ENCODE measurements at places on chromosomes 12 and 14.

GRCh38 chr12:29103539-29103974 is 45.5 kb upstream of the FAR2 start:
- DNase-seq, result no peak

- DNase-seq, result no peak
These were observed 26.4 kb downstream of the DEGS2 start for GRCh38 chr14:100132903-100133510.

DNA sequence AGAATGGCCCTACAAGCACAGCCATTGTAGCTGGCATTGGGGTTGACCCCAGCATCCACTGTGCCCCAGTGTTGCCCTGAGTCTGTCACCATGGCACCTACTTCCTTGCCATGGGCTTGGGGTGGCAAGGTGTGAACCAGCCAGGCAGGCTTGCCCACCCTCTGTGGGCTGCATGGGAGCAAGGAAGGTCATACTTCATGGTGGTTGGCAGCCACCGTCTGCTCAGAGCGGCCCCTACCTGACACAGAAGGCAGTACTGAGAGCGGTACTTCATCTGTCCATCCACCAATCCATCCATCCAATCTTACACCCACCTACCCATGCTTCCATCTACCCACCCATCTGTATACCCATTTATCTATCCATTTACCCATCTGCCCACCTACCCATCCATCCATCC is 160.1 kb downstream of the KIF26A start:
- no peak for DNase-seq

GRCh38 chr12:52182898-52183543 is 8.8 kb downstream of the KRT80 start:
- no peak for DNase-seq

DNA sequence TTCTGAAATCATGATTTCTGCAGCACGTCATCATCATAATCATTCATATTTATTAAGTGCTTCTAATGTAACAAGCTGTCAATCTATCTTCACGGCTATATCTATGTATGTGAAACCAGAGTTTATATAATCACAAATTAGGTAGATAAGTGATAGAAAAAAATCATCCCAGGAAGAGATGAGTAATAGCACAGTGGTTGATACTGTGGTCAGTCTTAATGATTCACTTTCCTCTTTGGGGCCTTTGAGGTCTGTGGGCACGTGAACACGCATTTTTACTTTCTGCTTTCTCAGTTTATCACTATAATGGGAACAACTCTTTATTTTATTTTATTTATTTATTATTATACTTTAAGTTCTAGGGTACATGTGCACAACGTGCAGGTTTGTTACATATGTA is 265.9 kb upstream of the NOVA1 start:
- DNase-seq, result no peak

GRCh38 chr12:6917491-6918231 is 3.3 kb downstream of the ENO2 start:
- DNase-seq, result no peak

DNA sequence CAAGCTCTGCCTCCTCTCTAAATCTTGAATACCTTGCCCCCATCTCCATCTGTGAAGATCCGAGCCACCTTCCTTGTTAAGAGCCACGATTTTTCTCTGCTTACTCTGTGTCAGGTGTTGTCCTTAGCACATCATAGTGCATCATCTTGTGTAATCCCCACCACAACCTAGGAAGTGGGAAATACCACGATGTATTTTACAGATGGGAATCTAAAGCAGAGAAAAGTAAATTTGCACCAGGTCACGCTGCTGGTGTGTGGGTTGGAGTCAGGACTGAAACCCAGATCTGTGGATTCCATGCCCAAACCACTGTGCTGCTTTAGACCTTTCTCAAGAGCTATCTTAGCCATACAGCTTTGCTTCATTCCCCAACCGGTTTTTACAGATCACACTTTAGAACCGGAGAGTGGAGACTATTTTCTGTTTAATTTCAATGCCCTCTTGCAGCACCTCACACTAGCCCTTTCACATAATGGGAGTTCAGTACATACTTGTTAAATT is 94.6 kb downstream of the PPM1A start:
- no peak for DNase-seq

DNA sequence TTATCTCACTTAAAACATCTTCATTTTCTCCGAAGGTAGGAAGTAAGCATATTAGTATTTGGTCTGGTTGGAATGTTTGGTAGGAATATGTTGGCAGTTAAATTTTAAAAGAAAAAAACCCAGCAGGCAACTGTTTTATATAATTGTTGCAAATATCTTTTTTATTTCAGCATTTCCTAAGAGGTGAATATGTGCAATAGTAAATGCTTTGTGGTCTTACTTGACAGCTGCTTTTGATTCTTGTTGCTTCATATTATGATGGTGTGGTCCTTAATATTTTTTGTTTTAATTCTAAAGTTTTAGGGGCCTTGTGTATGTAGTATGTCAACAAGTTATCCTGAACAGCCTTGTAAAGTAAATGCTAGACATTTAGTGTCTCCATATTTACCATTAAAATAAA is 6.3 kb downstream of the TRAFD1 start:
- no peak for DNase-seq

GRCh38 chr12:129213551-129213950 is 360.3 kb downstream of the GLT1D1 start:
- no peak for DNase-seq

DNA sequence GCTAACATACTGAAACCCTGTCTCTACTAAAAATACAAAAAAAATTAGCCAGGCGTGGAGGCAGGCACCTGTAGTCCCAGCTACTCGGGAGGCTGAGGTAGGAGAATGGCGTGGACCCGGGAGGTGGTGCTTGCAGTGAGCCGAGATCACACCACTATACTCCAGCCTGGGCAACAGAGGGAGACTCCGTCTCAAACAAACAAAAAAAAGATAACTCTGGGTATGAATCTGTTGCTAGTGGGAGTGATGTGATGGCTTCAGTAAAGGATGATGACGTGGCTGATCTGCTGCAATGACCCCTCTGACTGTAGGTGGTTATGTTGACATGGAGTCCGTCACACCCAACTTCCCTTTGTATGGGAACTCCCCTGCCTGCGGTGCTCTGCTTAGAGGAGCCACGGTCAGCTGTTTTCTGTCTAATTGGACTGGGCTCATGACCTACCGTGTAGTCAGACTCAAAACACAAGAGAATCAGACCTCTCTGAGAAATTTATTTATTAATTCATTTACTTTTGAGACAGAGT is 59.1 kb upstream of the MED13L start:
- DNase-seq, result no peak

- no peak for DNase-seq
These were observed 158.6 kb downstream of the MON2 start for GRCh38 chr12:62625228-62625627.

- DNase-seq, result no peak
These were observed 52.8 kb downstream of the PPM1H start for GRCh38 chr12:62882140-62882539.

DNA sequence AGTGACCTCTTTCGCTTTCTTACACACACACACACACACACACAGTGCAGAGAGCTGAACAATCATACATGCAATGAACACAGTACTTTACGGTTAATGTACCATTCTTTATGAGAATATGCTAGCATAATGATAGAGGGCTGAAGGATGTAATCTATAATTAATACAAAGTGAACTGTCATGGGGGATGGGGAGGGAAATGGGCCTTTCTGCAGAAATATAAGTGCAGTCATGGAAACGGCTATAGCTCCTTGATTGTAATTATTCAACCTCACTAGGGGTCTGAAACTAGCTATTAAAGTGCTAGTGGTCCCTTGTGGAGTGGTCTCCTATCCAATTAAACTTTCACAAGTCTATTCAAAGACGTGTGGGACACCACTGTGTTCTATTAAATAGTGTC is 443.2 kb upstream of the FOXG1 start:
- DNase-seq, result no peak

Measured in activated T-cell treated with anti-CD3 and anti-CD28 coated beads for 1 hour (primary cell).